Sigmoid colon (tissue), 7 donors: ENCODE measurements at places on chromosomes 1 and 21. TPM values are rescaled to one million over a fixed set of nuclear protein-coding genes. Genes with fewer than 3 reads are reported as not detected.

The KRTAP7-1 gene
- total RNA-seq, result not detected

The DPT gene
- total RNA-seq, result 266 TPM

The TMEM51 gene
- total RNA-seq, result 16.6 TPM

DNA sequence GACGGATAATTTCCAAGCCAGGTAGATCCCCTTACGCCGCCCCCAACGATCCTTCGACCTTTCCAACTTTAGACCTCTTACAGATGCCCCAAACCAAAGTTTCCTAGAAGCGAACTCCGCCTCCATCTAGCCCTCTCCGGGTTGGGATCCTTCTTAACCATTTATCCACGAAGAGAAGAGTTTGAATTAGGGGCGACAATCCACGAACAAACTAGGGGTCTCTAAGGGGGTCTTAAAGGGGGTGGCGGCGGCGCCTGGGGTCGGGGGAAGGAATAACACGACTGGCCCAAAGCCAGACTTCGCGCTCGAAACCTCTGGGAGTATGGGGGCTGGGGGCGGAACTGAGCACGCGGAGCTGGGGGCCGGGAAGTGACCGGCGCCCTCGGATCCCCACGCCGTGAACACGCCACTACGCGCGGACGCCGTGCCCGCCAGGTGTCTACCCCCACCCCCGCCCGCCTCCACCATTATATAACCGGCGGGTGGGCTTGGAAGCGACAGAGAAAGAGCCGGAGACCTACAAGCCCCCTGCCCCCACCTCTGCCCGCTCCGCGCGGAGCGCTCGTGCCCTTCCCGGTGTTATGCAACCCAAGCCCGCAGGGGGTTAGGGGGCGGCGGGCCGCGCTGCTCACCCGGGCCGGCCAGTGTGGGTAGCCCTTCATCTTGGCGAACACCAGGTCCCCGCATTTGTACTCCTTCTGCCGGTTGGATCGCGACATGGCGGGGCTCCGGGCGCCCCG is 594 bp downstream of the HDGF start:
- peak; percentile 85 for DNase-seq

DNA sequence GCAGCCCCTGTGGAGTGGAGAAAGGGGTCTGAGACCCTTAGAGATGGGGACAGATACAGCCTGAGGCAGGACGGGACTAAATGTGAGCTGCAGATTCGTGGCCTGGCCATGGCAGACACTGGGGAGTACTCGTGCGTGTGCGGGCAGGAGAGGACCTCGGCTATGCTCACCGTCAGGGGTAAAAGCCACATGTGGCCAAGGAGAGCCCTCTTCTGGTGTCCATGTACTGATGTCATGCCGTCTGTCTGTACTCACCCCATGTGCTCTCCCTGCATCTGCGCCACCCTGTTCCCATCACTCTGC is 84.7 kb downstream of the OBSCN start:
- DNase-seq, result no peak

- no peak for DNase-seq
These were observed 16.5 kb upstream of the TSPAN2 start for GRCh38 chr1:115105831-115106230.

- DNase-seq, result peak; percentile 74
These were observed 183.2 kb upstream of the HMCN1 start for GRCh38 chr1:185551008-185551407.

GRCh38 chr21:31346256-31346821 is 2.3 kb upstream of the TIAM1 start:
- DNase-seq, result no peak

GRCh38 chr1:236688705-236689104 is 2.4 kb downstream of the ACTN2 start:
- DNase-seq, result no peak

DNA sequence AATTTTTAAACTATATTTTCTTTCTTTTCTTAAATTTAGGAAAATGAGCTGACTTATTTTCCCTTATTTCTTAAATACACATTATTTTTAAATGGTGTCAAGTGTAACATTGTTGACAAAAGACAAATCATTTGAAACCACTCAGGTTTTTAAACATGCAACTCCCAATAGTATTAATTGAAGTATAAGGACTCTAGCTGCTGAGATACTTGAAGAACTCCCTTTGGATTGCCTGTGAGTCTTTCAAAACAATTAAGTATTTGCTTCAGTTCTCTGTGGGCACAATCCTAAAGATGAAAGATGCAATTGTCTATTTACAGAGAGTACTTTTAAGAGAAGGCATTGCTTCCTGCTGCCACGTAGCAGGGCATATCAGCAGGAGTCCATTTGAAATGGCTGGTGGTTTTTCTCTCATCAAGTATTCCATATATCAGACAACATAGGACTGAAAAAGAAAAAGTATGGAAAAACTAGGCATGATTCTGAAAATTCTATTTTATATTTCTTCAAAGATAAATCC is 373.4 kb downstream of the NEGR1 start:
- no peak for DNase-seq

GRCh38 chr1:7899741-7900140 is 40.9 kb downstream of the TNFRSF9 start:
- DNase-seq, result no peak

- no peak for DNase-seq
These were observed 234.0 kb upstream of the IRF2BP2 start for GRCh38 chr1:234843946-234844345.

GRCh38 chr1:6535214-6535613 is 19.1 kb downstream of the NOL9 start:
- DNase-seq, result no peak
